ENCODE measurements at places on chromosomes 11 and 22.

- DNase-seq: no peak
These were observed 4.1 kb upstream of the ELFN2 start for GRCh38 chr22:37431366-37431765.

GRCh38 chr11:17405232-17406005, 17.0 kb upstream of the KCNJ11 start:
- DNase-seq: no peak

DNA sequence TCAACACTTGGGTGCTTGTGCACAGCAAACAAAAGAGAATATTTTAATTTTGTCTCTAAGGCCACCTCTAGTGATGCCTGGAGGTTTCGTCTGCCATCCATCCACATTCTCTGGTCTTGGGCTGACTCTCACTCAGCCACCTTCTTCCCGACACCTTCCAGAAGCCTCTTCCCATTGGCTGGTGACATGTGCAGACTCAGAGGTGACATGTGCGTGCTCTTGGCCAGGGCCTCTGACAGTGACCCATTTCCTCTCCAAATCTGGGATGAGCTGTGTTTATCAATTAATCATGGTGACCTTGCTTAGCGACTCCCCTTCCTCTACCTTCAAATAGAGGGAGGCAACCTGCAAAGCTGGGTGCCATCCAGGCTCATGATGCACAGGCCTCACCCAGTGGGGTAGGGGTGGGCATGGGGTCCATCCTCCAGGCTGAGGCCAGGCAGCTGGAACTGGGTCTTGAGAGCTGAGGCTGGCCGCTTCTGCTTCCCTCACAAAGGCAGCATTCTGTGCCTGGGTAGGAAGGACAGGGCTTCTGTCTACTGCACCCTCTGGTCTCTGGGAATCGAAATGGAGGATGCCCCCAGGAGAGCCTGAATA, 91.8 kb downstream of the DHCR7 start:
- DNase-seq: no peak

- DNase-seq: peak; percentile 4
These were observed 680.9 kb upstream of the ANO5 start for GRCh38 chr11:21511835-21512440.

DNA sequence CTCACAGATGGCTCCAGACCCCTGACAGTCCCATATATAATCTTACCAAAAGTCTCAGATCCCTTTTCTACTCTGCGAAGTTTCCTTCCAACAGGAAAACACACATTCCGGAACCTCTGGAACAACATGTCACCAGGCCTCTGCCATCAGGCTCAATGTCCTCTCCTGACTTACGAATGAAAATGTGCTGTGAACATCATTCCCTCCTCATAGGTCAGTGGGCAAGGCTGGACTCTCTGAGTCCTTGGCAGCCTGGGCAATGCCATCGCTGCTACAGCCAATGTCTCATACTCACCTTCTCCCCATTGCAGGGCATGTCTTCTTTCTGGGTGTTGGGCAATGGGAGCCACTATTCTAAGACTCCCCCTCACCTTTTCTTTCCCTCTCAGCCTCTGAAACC, 1.7 kb upstream of the HPX start:
- no peak for DNase-seq

DNA sequence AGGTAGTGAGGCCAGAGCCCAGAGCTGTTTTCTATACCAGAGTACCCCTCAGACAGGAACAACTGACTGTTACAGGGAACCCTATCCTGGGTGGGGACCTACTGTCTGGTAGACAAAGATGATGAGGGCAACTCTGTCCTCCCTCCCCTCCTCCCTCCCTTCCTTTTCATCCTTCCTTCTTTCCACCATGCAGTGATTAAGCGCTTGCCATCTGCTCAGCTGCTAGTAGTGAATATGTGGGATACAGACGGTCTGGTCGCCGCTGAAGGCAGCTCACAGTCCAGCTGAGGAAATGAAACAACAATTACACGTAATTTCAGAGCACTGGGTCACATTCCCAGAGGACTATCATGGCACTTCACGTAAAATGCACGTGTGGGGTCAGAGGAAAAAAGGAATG, 597.1 kb downstream of the BUD13 start:
- no peak for DNase-seq

- DNase-seq: no peak
These were observed 212.4 kb upstream of the SYN3 start for GRCh38 chr22:33270596-33270995.

- peak; percentile 74 for DNase-seq
These were observed 1.4 kb upstream of the MAPK11 start for GRCh38 chr22:50271519-50271970.

GRCh38 chr11:19218786-19219460, 17.1 kb upstream of the CSRP3 start:
- no peak for DNase-seq

Measured in CD4-positive, alpha-beta T cell treated with Interleukin-12 subunit alpha and Interleukin-12 subunit beta, for 1 hour (primary cell).